ENCODE measurements at places on chromosomes 3 and 15.

- no peak for DNase-seq
Measured at GRCh38 chr3:145088917-145089316, 1072.1 kb downstream of the PLOD2 start.

- DNase-seq = no peak
Measured at GRCh38 chr3:197068077-197068476, 38.5 kb upstream of the MELTF start.

- no peak for DNase-seq
Measured at GRCh38 chr3:49813497-49814174, at the start of gene UBA7. UBA7 (minus strand) TSS chr3:49813953; CDS start chr3:49813787, 166 bp downstream.

- DNase-seq = no peak
Measured at GRCh38 chr3:42498034-42498433, 4.4 kb upstream of the VIPR1 start.

DNA sequence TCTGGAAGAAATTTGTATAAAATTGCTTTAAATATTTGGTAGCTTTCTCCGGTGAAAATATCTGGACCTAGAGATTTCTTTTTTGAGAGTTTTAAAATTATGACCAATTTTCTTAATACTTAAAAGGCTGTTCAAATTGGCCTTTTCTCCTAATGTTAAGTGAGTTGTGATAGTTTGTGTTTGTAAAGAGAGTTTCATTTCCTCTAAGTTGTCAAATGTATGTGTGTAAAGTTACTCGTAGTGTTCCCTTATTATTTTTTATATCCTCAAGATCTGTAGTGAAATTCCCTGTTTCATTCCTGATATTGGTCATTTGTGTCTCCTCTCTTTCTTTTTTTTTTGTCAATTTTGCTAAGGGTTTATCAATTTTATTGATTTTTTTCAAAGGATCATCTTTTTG is 92.6 kb upstream of the CTNNB1 start:
- no peak for DNase-seq

- DNase-seq = no peak
Measured at GRCh38 chr3:198032039-198032936, 72.3 kb downstream of the LMLN start.

GRCh38 chr3:191235331-191236314 is 36.6 kb downstream of the OSTN start:
- no peak for DNase-seq

DNA sequence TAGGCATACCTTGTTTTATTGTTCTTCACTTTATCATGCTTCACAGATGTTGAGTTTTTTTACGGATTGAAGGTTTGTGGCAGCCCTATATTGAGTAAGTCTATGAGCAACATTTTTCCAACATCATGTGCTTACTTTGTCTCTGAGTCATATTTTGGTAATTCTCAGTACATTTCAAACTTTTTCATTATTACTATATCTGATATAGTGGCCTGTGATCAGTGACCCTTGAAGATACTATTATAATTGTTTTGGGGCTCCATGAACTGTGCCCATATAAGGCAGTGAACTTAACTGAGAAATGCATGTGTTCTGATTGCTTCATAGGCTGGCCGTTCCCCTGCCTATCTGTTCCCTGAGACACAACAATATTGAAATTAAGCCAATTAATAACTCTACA is 42.8 kb upstream of the NSMCE3 start:
- no peak for DNase-seq

DNA sequence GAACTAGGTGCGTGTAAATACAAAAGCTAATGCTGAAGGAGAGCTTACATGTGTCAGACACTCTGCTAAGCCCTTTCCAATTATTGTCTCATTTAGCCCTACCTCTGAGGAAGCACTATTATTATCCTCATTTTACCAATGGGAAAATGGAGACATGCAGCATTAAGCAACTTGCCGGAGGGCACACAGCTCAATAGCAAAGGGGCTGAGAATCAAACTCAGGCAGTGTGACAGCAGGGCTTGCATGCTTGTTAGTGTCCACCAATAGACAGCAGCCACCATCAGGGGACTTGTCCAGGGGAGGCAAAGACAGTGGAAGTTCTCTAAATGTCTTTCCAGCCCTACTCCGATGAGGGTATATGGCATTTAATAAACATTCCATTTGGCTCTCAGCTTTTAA is 548.6 kb downstream of the MAGI1 start:
- no peak for DNase-seq

- no peak for DNase-seq
Measured at GRCh38 chr3:31274326-31275024, 258.2 kb upstream of the STT3B start.

- no peak for DNase-seq
Measured at GRCh38 chr3:21894459-21895340, 143.7 kb upstream of the ZNF385D start.

GRCh38 chr3:71008350-71008935 is 575.1 kb downstream of the FOXP1 start:
- no peak for DNase-seq

- DNase-seq = no peak
Measured at GRCh38 chr3:5479229-5479799, 291.8 kb downstream of the EDEM1 start.

DNA sequence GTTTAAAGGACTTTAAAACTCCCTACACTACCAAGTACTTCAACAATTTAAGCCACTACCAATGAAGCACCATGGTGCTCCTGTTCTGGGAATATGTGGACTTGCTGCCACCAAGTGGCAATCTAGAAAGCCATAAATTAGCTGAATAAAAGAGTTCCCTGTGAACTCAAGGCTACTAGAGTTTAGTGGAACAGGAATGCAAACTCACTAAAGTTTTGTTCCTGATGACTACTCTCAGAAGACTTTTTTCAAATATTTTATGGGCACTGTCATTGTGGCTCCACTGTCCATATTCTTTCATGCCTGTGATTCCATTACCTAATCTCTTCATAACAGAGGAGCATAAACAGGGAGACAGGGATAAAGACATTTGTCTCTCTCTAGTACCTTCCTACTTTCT is 63.9 kb downstream of the TMCC1 start:
- DNase-seq = no peak

GRCh38 chr3:185152410-185153170 is at the start of gene C3orf70:
C3orf70 (minus strand) TSS chr3:185153060; CDS start chr3:185152823, 237 bp downstream.
- DNase-seq = no peak

GRCh38 chr3:60403866-60404265 is 847.4 kb downstream of the FHIT start:
- no peak for DNase-seq

GRCh38 chr15:68734352-68734751 is 86.3 kb downstream of the ANP32A start:
- DNase-seq = no peak

GRCh38 chr15:40047415-40048210 is 8.6 kb upstream of the SRP14 start:
- peak; percentile 34 for DNase-seq

DNA sequence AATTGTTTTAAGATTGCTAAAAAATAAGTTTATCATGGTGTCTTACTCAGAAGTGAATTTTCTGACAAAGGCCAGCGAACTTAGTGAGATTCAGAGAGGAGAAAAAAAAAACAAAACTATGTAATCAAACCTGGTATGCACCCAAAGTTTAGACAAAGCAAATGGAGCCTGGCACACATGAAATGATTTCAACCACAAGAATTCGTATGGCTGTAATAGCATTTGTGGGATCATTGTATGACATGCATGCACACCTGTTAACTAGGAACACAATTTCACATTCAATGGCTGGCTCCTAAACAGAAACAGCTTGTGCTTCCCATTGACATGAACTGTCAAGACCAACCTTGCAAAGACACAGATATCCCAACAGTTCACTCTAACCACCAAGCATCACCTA is 94.6 kb downstream of the ZIC4 start:
- no peak for DNase-seq

- DNase-seq = no peak
Measured at GRCh38 chr3:186094271-186094670, 14.6 kb downstream of the ETV5 start.

DNA sequence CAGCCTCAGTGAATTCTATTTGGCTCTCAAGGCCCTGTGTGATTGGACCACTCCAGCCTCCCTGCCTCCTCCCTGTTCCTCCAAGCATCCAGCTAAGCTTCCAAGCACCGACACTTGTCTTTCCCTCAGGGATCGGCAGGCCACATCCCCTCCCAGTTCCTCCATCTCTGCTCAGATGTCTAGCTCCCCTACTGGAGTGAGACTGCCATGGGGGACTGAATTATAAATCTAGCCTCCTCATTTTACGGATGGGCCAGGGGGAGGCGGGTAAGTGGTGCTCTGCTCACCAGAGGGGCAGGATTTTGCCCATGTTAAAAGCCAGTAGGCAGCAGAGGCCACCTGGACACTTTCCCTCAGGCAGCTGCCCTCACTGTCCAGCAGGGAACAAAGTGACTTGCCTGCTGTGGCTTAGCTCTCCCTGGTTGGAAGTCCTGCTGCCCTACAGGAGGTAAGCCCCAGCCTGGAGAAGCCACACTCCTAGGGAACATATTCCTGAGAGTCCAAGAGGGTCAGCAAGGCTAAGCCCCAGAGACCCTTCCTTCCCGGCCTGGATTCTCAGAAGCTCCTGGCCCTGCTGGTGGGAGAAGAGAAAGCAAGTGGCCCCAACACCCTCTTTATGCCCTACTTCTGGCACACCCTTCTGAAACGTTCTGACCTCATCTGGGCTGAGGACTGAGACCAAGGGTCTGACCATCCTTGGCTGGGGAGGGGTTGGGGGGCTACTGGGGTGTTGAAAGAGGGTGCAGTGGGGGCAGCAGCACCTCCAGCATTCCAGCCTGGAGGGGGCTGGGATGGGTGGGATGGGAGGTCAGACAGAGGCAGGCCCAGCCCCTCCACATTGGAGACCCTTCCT is 9.1 kb upstream of the HHATL start:
- no peak for DNase-seq

- no peak for DNase-seq
Measured at GRCh38 chr3:153714588-153715290, 406.5 kb upstream of the ARHGEF26 start.

- DNase-seq = no peak
Measured at GRCh38 chr3:183182073-183182472, 19.5 kb upstream of the LAMP3 start.

GRCh38 chr3:115834068-115834467 is 210.8 kb downstream of the GAP43 start:
- no peak for DNase-seq

GRCh38 chr15:91879158-91879557 is 25.6 kb downstream of the SLCO3A1 start:
- no peak for DNase-seq

GRCh38 chr3:196812853-196813252 is 54.9 kb upstream of the SENP5 start:
- DNase-seq = no peak

DNA sequence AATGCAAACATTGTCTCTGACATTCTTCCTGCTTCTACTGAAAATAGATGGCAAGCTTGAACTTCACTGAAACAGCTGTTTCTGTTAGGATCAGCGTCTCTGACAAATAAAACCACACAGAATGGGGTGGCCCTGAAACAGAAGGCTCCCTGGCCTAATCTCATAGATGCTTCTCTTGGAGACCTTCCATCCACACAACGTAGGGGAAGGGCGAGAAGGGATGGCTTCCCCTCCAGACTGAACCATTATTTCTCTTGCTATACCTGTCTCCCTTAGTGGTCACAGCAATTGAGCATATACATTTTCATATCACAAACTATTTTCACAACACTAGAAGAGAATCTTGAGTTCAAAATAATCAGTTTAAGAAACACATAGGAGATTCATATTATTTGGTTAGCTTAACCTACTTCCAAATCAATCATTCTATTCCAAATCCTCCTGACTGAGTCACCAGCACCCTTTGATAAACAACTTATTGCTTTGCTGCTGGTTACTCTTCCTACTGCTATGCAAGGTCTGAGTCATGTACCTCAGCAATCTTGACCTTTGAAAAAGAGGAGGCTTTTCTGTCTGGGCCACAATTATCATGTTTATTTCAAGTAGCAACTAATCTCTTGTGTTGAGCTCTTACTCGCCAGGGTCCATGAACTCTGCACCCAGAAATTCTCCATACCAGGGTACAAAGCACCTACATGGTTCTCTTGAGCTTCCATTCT is 45.5 kb downstream of the CBLB start:
- no peak for DNase-seq

GRCh38 chr15:25186906-25187645 is 232.3 kb downstream of the SNRPN start:
- DNase-seq = no peak

- DNase-seq = no peak
Measured at GRCh38 chr3:70982700-70983140, 600.8 kb downstream of the FOXP1 start.

- DNase-seq = no peak
Measured at GRCh38 chr3:126961791-126962461, 21.0 kb upstream of the PLXNA1 start.

DNA sequence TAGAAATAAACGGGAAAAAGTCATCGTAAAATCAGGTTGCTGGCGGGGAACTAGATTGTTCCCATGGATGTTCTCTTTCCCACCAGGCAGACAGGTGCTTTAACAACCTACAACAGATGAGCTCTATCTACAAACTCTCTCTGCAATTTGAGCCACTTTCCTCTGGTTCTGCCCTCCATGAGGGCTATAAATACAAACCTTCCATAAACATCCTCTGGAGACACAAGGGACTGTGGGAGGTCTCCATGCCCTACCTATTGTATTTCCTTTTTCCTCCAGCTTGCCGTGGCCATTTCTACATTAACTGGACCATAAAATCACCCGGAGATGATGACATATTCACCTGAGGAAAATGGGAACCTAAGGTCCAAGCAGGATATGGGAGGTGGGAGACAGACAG is 151.1 kb downstream of the GABRB3 start:
- DNase-seq = no peak

DNA sequence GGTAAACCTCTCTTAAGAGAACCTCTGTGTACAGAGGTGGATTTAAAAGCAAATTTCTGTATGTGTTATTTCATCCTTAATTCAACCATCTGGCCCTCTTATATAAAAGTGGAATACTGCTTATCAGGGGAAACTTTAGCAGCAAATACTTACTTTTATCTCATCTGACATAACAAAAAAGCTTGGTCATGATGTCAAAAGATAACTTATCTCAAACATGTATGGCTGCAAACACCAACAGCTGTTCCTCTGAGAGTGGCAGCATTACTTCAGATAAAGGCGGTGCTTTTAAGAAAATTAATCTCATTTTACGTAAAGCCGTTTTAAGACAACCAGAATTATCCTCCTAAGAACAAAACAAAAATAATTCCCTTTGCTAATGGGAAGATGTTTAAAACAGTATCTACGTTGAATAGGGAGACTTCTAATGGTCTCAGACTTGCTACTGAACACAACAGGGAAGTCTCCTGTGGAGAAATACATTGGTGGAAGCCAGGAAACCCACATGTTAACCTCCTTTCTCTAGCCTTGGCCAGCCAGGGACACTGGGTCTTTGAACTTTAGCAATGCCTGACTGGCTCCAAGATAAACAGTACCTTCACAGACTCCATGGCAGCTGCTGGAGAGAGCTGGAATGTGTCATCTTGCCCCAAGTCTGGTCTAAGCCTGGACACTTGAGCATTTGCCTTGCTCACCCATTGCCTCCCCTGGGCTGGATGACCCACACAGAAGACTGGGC is 18.1 kb downstream of the ARRDC4 start:
- no peak for DNase-seq

- no peak for DNase-seq
Measured at GRCh38 chr15:93920204-93920603, 311.2 kb upstream of the MCTP2 start.

GRCh38 chr15:42691308-42691707 is 45.6 kb downstream of the CDAN1 start:
- no peak for DNase-seq
